ENCODE measurements at places on chromosomes 7 and 10.

DNA sequence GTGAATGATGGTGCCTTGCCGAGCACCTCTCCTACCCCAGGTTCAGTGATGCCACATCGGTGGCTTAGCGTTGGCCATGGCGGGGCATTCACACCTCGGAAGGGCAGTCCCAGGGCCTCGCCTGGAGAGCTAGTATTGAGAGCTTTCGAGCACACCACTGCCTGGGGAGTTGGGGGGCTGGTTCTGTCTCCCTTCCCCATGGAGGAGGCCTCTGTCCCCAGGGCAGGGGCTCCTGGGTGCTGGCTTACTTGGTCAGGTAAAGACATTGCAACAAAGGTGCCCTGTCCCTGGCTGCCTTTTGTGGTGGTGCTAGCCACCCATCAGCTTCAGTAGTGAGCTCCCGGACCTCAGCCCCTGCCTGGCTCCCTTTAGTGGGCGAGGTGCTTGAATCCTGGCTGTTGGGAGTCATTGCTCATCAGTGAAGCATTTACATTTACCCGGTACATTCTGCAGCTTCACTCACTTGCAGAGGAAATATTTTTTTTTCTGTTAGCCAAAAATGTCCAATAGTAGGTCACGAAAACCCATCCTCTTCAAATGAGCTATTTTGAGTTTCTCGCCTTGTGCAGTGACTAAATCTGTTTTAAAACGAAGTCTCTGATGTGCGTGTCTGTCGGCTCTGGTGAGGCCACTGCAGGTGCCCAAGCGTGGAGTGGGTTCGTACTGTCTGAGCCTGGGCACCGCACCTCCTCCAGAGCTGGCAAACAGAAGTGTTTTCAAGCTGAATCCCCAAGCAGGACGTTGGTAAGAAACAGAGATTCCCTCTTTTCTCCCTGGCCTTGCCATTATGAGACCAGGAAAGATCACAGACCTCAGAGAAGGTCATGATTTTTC, 95.5 kb downstream of the INPP5A start:
- DNase-seq: no peak

GRCh38 chr7:112546723-112547513, 66.1 kb downstream of the LSMEM1 start:
- no peak for DNase-seq

DNA sequence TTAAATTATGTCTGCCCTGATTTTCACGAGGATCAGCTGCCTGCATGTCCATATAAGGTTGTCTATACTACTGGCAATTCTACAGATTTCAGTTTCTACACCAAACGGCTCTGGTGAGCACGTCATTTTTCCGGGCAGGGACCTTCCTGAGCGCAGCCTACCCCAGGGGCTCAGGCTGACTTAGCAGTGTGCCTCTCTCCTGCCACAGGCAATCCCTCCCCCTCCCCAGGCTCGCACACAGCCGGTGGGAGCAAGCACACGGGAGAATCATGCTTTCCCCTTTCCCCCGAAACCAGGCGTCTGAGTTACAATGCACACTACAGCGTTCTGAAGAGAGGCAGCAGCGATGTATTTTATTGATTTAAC, 1.7 kb downstream of the KLF6 start:
- no peak for DNase-seq

- no peak for DNase-seq
These were observed 8.9 kb downstream of the DHTKD1 start for GRCh38 chr10:12077580-12078180.

DNA sequence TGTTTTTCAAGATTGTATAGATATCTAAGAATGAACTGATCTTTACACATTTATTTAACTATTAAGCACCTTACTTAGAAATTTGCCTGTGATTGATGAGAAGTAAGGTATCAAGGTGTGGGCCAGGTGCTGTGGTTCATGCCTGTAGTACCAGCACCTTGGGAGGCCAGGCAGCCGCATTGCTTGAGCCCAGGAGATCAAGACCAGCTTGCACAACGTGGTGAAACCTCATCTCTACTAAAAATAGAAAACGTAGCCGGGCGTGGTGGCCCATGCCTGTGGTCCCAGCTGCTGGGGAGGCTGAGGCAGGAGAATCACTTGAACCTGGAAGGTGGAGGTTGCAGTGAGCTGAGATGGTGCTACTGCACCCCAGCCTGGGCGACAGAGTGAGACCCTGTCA, 33.7 kb downstream of the NME8 start:
- no peak for DNase-seq

DNA sequence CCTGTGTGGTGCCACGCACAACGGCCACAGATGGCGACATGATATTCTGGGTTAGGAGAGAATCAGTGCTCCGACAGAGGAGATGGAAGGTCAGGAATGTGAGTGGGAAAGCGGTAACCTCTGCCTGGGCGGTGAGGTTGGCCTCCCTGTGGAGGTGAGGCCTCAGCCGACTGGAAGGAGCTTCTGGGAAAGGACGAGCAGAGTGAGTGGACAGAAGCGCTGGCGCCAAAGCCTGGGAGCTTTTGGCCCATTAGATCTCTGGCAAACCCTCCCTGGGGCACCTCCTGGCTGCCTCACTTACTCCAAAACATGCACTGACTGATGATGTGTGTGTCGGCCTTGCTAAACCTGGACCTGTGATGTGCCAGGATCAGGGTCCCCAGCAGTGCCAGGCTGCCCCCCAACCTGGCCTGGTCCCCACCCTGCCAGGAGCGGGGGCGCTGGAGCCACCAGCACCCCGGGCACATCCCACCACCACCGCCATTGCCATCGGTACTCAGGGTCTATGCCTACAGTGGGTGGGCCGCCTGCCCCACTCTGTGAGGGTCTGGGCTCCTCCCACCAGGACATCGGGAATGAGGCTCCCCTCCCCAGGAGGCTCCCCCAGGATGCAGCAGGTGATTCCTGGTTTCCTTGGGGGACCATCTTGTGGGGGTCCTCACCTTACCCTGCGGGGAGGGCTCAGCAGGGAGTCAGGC, 51.0 kb downstream of the RASGEF1A start:
- no peak for DNase-seq

DNA sequence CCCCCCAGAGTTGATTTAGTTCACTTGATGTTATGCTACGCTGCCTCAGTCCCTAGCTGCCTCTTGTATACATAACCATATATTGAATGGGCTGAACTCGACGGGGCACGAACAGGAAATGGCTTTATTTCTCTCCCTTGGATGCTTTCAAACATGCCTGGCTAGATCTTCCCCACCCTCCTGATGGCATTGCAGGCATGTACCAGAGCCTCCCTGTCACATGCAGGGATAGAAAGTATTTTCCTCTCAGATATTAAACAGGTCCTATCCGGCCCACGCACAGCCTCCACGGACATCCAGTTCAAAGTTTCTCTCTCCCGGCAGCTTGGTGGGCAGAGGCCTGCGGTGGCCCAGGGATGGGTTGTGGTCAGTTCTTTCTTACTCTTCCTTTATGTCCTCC, 422.1 kb downstream of the RPS24 start:
- no peak for DNase-seq

- DNase-seq: no peak
These were observed 132.1 kb upstream of the DPP6 start for GRCh38 chr7:153920126-153920525.

DNA sequence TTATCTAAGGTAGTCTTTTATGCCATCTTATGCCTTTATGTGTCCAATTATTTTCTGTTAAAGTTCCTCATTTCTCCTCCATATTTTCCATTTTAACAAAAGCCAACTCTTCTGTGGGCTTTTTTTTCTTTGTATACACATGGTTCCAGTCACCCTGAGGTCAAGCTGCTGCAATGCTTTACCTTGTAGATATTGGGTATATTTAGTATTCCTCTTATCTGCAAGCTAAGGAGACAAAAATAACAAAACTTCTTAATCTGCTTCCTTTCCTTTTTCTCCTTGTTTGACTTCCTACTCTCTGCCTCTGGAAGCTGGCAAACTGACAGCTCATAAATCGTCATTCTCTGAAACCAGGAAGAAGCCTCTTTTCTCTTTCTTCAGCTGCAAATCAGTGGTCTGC, 885.0 kb upstream of the LRRN3 start:
- DNase-seq: no peak

DNA sequence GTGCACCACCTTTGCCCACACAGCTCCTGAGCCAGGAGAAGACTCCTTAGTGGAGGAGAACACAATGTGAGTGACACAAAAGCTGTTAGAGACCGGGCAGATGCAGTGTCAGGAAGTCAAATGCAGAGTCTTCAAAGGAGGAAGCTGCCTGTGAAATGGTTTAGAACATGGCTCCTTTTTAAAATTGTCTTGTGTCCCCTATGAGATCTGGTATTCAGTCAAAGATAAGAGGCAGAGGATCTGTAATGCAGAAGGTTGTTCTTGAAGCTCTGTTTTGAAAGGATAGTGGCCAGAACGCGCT, 133.0 kb downstream of the VIPR2 start:
- no peak for DNase-seq

- DNase-seq: no peak
These were observed 217.7 kb upstream of the FZD1 start for GRCh38 chr7:91046322-91047089.

- no peak for DNase-seq
These were observed 56.8 kb upstream of the LANCL2 start for GRCh38 chr7:55308186-55308929.

DNA sequence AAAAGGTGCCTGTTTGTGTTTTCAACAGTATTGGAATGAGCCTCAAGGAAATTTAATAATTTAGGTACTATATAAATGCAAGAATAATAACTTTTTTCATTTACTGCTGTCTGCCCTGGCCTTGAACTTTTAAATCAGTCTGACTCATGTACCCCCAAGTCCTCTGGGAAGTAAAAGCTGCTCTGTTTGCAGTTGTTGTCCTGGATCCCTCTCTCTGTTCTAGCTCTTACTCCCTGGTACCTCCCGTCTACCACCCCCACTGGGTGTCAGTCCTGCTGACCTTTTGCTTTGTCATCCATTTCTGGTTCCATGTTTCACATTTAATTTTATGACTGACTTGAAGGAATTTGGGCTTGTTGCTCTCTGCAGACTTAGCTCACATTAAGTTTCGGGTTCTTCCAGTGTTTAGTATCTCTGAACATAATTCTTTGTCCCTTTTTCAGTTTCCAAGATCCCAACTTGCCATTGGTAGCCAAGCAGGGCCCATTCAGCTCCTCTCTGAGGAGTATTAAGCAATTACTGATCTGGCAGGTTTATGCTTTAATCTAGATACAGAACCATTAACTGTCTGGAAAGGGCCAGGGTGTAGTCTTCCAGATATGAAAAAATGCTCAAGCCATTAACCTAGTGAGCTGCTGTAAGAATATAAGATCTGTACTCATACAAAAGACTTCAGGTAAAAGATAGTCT, 208.7 kb upstream of the FAM3C start:
- no peak for DNase-seq

GRCh38 chr10:118531105-118531852, 64.2 kb downstream of the PRLHR start:
- DNase-seq: no peak

- DNase-seq: no peak
These were observed 687 bp downstream of the EPDR1 start for GRCh38 chr7:37920849-37921805.

GRCh38 chr10:44856696-44857095, 54.4 kb upstream of the TMEM72 start:
- no peak for DNase-seq

GRCh38 chr7:139153832-139154231, 44.3 kb upstream of the ZC3HAV1 start:
- no peak for DNase-seq

GRCh38 chr10:101625821-101626412, 37.8 kb downstream of the DPCD start:
- DNase-seq: no peak

DNA sequence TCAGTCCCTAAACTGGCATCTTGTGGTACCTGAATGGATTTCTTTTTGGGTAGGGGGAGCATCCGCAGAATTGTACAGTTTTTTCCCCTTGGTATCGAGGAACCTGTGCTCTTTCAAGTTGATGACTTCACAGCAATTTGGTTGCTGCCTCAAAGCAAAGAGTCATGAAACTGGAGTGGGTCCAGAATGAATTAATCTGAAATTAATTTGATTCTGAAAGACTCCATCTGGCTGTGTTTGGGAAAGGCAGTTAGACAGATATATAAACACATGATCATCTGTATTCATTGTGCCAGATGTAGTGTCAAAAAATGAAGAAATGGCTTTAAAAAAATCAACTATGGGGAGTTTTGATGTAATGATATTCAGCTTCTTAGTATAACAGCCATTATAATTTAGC, 136.1 kb downstream of the CELF2 start:
- DNase-seq: no peak

DNA sequence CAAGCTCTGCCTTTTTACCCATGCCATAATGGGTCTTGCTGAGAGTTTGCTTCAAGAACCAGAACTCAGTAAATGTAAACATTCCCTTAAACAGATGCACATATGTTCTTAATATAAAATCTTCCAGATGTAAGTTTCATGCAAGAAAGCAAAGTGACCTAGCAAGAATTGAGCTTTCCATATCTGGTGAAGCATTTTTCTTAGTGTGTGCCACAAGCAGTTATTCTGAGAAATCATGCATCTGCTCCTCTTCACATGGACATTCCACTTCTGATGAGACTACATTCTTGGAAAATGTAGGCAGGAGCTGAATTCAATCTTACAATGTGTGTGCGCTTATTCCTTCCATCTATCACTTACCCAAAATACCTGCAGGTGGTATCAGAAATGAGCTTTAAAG, 227.8 kb upstream of the LRRTM3 start:
- DNase-seq: no peak

DNA sequence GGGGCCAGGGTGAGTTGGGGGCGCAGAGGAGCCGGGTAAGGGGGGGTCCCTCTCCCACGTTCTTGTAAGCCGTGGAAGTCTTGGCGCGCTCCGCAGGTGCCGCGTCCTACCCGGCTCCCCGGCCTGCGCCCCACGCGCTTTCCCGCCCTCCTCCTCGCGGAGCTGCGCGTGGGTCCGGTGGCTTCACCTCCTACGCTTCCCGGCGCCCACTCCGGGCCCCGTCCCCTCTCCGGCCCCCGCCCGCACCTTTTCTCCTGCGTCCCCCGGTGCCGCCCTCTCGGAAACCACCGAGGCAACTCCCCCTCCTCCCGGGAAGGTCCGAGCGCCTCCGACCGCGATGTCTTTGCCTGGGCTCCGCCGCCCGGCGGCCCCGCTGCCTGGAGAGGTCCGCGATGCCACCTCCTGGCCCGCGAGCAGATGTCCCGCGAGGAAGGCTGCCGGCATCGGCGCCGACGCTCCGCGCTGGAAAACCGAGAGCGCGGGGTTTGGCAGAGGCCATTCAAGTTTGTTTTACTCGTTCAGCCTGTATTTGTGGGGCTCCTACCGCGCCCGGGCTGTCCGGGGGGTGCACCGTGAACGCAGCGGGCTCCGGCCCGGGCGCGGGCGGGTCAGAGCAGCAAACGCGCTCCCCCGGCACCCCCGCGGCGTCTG, 2.4 kb upstream of the NKX6-2 start:
- no peak for DNase-seq

DNA sequence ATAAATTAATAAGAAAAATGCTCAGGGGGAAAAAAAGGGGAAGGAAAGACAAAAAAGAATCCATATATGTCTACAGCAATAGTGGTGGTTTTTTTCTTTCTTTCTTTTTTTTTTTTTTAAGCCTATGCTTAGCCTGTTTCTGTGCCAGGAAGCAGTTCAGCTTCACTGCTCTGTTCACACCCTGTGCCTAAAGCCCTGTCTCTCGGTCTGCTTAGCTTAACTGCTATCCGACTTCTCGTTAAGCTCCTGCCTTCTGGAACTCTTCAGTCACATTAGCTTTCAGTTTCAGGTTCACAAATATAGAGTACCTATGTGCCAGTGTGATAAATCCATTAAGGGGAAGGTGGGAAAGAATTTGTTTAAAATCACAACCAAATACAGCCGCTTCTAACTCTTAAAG, 26.5 kb upstream of the NRG3 start:
- no peak for DNase-seq
